Fibroblast of villous mesenchyme (primary cell): ENCODE measurements at places on chromosomes 3 and 15. TPM values are rescaled to one million over a fixed set of nuclear protein-coding genes. Genes with fewer than 3 reads are reported as not detected.
A peak's percentile ranks its signal among the peaks of the same experiment; 100 is the strongest.

Gene DUT
- 45.3 and 53.8 TPM in 2 replicates for total RNA-seq

Gene PCNP
- total RNA-seq = 87.9 and 124 TPM in 2 replicates

DNA sequence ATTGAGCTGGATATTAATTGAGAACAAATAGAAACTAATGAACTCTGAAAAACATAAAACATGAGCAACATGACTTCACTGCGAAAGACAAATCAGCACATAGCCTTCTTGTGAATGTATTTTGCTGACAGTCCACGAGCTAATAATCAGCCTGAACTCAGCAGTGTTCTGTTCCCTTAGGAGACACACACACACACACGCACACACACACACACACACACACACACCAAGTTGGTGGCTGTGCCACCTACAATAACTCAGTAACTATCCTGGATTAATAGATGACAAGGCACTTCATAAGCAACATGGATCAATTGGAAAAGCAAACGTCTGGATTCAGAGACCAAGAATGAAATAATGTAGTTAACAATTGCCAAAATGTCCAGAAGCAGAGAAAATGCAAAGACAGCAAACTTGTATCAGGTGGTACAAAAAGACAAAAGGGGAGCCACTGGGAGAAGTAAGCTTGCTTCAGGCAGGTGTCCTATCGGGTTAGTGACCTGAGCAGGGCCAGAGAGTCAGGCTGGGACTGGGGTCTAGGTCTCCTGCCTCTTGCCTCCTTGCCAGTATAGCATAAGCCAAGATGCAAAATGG, 20.5 kb upstream of the UBE2Q2 start:
- no peak for DNase-seq

- no peak for DNase-seq
Observed at GRCh38 chr15:31732726-31733125, 297.6 kb upstream of the CHRNA7 start.

GRCh38 chr3:94336046-94336753, 273.3 kb downstream of the NSUN3 start:
- DNase-seq = peak; percentile 63

- DNase-seq = no peak
Observed at GRCh38 chr3:188789251-188789650, 382.5 kb upstream of the TPRG1 start.

- peak; percentile 28 for DNase-seq
Observed at GRCh38 chr3:152196782-152197181, 71.9 kb upstream of the MBNL1 start.

GRCh38 chr15:64599716-64600115, 139.3 kb downstream of the ZNF609 start:
- no peak for DNase-seq

GRCh38 chr3:141680620-141681389, 57.3 kb upstream of the RNF7 start:
- DNase-seq = peak; percentile 19

DNA sequence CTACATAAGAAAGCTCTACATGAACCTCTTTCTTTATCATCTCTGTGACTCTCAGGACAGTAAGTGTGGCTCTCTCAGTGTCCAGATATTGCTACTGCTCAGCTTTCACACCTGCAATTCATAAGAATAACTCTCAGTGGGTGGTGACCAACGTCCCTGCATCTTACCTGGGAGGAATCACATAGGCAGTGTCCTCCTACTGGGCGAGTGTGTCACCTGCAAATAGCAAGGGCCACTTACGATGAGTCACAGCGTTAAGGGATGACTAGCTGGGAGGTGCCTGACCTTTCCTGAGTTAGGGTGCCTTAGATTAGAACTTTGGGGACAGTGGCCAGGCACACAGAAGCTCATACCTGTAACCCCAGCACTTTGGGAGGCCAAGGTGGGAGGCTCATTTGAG, 90.8 kb upstream of the C3orf80 start:
- DNase-seq = no peak

DNA sequence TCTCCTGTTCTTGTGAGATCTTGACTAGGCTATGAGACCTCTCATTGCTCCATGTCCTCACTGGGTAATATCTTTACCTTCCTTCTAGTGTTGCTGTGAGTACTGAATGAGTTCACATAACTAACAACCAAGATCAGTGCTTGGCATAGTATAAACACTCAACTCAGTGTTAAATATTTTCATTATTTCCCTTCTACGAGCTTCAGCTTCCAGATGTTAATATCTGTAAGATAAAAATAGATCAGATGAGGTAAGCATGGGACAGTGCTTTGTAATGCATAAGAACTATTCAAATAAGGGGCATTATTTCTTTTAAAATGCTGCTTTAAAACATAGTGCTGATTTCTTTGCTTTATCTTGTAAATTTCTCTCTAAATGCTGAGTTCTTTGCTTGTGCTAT, 130.8 kb downstream of the DIPK2A start:
- no peak for DNase-seq

DNA sequence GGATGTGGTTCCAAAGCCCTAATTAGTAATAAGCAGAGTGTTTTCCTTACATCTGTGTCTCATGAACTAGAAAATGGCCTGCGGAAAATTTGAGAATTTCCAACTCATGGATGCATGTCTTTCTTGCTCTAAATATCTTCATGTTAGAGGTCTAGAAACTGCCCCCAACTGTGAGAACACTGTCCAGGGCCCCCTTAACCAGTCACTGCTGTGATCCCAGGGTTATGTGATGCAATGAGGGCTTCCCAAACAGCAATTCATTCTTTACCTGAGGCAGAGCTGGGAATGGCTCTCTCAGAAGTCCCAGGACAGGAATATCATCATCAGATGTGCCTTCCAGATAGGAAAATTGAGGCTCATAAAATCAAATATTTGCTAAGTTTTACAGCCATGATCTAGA, 8.2 kb downstream of the NPAP1 start:
- DNase-seq = no peak

GRCh38 chr15:38896647-38897046, 332.0 kb upstream of the RASGRP1 start:
- no peak for DNase-seq

DNA sequence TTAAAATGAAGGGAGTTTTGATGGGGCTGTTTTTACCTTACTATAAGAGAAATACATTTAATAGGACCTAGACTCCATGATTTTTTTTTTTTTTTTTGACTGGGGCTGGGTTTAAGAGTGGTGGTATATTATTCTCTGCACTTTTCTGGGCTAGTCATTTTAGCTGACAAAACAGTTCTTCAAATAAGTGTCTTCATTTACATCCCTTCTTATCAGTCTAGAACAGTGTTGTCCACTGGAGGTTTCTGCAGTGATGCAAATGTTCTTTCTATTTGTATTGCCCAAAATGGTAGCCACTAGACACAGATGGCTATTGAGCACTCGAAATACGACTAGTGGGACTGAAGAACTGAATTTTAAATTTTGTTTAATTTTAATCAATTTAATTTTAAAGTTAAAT, 37.2 kb downstream of the KLHL18 start:
- no peak for DNase-seq
